ENCODE measurements at places on chromosomes 7 and 10.

GRCh38 chr10:48242171-48242904, 32.2 kb downstream of the FRMPD2 start:
- DNase-seq: no peak

GRCh38 chr7:123051916-123052315, 56.4 kb upstream of the TAS2R16 start:
- no peak for DNase-seq

DNA sequence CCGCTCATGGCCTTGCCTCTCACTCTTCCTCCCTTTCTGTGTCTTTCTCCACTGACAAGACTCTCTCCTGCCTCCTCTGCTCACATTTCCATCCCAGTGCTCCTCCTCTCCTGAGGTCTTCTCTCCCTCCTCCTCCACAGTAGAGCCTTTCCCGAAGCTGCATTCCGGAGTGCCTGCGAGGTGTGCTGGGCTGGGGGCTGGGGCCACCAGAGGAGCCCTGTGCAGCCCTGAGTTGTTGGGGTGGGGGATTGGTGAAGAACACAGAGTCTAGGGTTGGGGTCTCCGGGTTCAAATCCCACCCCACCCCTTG, 76.4 kb downstream of the ZMIZ1 start:
- no peak for DNase-seq

DNA sequence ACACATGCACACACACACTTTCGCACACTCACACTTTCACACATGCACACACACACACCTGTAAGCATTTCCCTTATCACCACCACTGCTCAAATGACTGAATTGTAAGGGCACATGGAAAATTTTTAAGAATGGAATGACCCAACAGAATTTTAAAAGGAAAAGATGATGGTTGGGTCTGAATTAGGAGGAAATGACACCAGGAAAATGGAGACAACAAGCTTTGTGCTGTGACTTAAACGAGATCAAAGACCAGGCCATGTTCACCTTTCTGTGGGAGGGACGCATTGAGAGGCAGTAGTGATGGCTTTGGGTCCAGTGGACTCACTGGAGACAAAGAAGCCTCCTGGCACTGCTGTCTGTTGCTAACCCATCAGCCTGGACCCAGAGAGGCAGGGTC, 16.7 kb upstream of the C10orf71 start:
- no peak for DNase-seq

GRCh38 chr7:155183655-155184054, 113.5 kb downstream of the HTR5A start:
- no peak for DNase-seq

DNA sequence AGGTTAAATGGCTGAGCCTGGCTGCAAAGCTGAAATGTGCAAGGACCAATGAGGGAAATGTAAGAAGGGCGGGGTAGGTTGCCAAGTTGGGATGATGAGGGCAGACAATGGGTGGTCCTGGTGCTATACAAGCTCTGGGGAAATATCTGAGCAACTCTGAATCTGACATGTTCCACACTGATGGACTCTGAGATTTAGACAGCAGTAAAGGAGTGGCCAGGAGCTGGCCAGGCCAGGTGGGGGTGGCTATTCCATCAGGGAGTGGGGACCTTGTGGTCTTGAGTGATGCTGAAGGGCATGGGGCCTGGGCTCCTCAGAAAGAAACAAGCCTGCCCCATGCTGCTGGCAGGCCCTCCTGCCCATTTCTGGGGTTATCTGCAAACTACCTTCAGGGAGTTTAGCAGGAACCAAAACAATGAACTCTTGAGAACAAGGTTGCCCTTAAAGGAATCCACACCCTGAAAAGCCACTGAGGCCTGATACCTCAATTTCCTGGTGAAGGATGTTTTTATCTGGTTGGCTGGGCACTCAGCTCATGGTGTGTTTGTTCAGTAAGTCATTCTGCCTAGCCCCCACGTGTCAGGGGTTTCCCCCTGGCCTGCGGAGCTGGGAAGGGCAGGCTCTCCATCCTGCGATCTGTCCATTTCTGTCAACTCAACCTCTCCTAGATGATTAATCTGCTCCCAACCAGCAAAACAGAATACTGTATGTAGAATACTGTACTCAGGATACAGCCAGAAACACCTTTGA, 143.3 kb upstream of the TNS3 start:
- no peak for DNase-seq

DNA sequence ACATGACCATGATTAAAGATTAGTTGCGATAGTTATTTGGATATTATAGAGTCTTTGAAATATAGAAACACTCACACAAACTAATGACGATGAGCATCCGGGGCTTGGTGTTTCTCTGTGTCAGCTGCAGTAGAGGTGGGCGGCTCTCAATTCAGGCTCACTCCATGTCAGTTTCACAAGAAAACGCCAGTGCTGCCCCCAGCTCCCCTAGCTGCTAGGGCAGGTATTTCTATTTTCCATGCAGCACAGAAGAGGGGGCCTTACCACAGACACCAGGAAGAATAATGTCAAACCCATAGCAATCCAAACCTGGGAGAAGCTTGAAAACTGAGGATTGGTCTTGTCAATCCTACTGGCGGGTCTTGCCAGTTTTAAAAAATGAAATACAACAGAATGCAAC, 197.1 kb downstream of the PHTF2 start:
- peak; percentile 9 for DNase-seq

- no peak for DNase-seq
Observed at GRCh38 chr10:104434601-104435000, 81.0 kb downstream of the CFAP58 start.

- peak; percentile 18 for DNase-seq
Observed at GRCh38 chr10:81306971-81307782, 567.8 kb upstream of the NRG3 start.

- DNase-seq: no peak
Observed at GRCh38 chr7:102413611-102414010, 17.4 kb downstream of the PRKRIP1 start.

- no peak for DNase-seq
Observed at GRCh38 chr7:78437118-78437517, 638.5 kb downstream of the PHTF2 start.

GRCh38 chr10:80161321-80162083, 29.0 kb downstream of the PLAC9 start:
- DNase-seq: no peak

DNA sequence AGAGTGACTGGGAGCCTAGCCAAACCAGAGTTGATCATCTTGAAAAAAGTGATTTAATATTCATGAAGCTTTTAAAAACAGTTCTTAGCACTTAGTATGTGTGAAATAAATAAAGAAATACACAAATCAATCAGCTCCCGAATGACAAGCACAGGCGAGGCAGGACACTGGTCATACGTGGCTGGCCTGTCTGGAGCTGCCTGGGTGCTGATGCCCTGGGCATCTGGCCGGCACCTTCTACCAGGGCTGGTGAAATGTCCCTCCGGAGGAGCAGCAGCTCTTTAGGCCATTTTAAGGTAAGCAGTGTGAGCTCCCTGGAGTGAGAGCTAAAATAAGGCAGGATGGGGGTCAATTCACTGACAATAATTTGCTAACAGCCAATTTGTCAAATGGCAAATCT, 23.7 kb downstream of the IL15RA start:
- DNase-seq: no peak

GRCh38 chr10:76432016-76433012, 1000.9 kb downstream of the LRMDA start:
- no peak for DNase-seq

- DNase-seq: peak; percentile 56
Observed at GRCh38 chr7:47253650-47254080, 328.2 kb downstream of the TNS3 start.

- no peak for DNase-seq
Observed at GRCh38 chr10:30854656-30855055, 177.0 kb downstream of the ZNF438 start.

GRCh38 chr10:95759233-95759826, 3.4 kb downstream of the ENTPD1 start:
- DNase-seq: no peak

DNA sequence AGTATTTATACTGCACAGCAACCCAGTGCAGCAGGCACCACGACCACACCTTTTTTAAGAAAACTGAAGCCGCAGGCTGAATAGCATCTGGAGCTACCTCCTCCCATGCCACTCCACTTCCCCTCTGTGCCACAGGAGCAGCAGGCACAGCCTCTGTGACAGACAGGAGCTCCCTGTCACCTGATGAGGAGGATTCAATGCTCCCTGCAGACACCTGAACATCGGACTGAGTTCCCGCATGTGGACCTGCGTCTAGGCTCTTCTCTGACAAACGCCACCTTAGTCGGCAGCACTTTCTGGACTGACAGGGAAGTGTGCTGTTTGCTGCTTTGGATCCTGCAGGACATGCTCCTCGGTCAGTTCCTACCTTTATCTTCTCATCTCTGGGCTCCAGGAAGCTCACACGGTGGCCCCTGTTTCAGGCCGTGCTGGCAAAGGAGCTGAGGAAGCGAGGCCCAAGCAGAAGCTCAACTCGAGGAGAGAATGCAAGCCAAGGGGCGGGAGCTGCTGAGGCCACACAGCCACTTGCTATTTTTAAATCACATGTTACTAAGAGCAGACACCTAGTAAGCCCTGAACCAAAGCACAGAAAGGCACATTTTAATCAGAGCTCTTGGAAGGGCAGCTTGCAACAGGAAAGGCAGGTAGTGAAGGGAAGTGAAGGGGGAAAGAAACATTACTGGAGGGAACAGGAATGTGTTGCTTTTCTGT, 56.6 kb downstream of the VOPP1 start:
- DNase-seq: no peak

DNA sequence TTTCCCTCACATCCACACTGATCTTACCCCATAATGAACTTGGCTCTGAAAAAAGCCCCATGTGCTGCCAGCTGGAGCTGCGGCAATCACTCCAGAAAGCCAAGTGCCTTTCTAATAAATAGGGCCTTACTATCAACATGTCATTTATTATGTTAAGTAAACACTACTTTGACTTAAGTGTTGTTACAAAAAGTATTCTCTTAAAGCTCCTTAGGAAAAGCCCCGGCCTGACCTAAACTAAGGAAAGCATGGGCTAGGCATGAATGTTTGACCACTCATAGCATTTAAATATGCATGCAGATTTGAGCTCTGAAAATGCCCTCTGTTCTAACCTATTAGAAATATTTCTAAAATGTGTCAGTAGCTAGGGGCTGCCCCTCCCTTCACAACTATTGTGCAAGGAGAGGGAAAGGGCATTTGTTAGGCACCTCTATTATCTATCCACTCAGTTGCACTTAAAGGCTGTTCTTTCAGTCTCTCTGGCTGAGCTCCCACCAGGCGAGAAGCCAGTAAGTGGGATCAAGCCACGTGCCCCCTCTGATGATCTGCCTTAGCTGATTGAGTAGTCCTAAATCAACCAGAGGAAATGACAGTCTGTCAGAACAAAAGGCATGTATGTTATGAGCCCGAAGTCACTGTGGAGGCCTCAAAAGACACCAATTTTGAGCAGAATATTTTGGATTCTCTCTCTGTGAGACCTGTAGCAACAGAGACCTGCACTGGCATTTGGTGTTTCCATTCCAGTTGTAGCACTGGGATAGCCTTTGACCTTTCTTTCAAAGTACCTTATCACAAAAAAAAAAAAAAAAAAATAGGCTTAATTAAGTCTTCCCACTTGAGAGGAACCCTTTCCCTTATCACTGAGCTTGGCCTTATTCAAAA, 77.1 kb downstream of the ITGB8 start:
- no peak for DNase-seq

GRCh38 chr10:43389867-43390266, 18.4 kb downstream of the FXYD4 start:
- no peak for DNase-seq

- DNase-seq: no peak
Observed at GRCh38 chr7:5296611-5297226, 14.0 kb downstream of the SLC29A4 start.

DNA sequence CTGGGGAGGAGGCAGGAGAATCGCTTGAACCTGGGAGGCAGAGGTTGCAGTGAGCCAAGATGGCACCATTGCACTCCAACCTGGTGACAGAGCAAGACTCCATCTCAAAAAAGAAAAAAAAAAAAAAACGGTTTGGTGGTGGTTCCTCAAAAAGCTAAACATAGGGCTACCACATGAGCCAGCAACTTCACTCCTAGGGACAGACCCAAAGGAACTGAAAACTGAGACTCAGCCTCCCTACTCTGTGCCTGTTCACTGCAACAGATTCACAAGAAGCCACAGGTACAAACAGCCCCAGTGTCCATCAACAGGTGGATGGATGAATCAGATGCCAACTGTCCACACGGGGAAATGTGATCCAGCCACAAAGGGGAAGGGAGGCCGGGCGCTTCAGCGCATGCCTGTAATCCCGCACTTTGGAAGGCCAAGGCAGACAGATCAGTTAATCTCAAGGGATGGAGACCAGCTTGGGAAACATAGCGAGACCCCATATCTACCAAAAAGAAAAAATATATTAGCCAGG, 79.1 kb upstream of the TNRC18 start:
- no peak for DNase-seq

DNA sequence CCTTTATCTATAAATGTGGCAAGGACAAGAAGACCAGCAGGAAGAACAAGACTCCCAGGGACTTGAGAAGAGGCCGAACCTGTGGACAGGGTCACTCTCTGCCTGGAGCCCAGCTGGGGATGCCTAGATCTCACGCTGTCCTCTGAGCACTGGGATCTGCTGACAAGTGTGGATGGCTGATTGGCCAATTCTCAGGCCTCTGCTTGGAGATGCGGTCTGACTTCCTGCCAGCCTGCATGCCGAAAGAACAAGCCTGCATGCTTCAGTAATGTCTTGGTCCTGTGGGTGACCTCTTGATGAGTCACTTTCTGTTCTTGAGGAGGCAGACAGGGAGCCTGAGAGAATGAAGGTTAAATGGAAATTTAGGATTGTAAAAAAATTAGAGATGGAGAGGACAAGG, 84.7 kb downstream of the TMEM178B start:
- DNase-seq: no peak

DNA sequence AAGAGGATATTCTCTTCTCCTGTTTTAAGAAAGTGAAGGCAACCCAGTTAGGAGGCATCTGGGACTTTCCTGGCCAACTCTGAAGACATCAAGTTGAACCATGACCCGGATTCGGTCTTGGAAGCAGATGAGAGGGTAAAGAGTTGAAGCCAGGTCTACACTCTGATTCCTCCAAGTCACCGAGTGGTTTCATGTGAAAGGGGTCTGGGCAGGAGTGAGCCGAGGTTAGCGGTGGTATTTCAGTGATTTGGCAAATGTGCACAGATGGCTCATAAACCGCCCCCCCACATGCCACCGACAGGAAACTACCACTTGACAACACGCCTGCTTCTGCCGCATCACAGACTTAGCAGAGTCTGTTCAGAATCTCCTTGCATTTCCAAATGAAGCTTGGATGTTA, 11.4 kb upstream of the REPIN1 start:
- DNase-seq: peak; percentile 90

- DNase-seq: no peak
Observed at GRCh38 chr7:748446-748845, 21.4 kb upstream of the PRKAR1B start.

DNA sequence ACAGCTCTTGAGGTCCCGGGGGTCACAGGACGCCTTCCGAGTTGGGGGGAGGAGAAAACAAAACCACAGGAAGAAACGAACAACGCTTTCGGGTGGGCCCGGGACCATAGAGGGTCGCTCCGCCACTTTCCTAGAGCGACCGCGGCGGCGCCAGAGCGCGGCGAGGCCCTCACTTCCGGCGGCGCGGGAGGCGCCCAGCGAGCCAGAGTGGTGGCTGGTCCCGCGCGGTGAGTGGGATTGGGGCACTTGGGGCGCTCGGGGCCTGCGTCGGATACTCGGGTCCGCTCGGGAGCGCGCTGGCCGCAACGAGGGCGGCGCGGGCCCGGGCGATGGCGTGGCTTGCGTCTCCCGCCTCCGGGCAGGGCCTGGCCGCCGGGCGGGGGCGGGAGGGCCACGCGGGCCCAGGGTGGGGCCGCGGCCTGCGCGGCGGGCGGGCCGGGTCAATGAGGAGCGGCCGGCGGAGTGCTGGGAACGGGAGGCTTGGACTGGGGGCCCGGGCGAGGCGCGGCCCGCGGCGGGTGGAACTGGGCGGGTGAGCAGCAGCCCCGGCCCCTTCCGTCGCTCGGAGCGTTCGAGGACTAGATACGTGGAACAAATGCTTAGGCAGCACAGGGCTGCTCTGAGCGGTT, at the start of gene ZNF22:
Gene ZNF22 (plus strand): TSS at position 172 of the 629 bp plus-strand sequence. CDS start 2,446 bp downstream, outside the sequence.
- DNase-seq: peak; percentile 69
